ENCODE measurements at places on chromosomes 2 and 18. TPM values are rescaled to one million over a fixed set of nuclear protein-coding genes. Genes with fewer than 3 reads are reported as not detected.

The IL1R1 gene
- 147 TPM for total RNA-seq

The PLB1 gene
- 3.2 TPM for total RNA-seq

The CMPK2 gene
- 3.0 TPM for total RNA-seq

The TLX2 gene
- total RNA-seq: not detected

The IL36B gene
- not detected for total RNA-seq

The OR6B2 gene
- total RNA-seq: not detected

The NPHP1 gene
- 8.4 TPM for total RNA-seq

The POTEI gene
- total RNA-seq: not detected

The SERPINB8 gene
- total RNA-seq: 19.6 TPM

The DYNC1I2 gene
- total RNA-seq: 92.3 TPM

The ARHGEF33 gene
- 0.48 TPM for total RNA-seq

The TEX44 gene
- total RNA-seq: not detected

The TMEM185B gene
- total RNA-seq: 22.7 TPM

The CHRNG gene
- total RNA-seq: not detected

The RHOB gene
- 742 TPM for total RNA-seq

The LRRTM1 gene
- total RNA-seq: not detected

The FAM237A gene
- total RNA-seq: not detected

The SH3RF3 gene
- total RNA-seq: 14.1 TPM

The CRYGD gene
- not detected for total RNA-seq

The HIBCH gene
- total RNA-seq: 28.5 TPM

The CDK15 gene
- 1.4 TPM for total RNA-seq

The KLHL41 gene
- total RNA-seq: 0.60 TPM

The PSMA8 gene
- not detected for total RNA-seq

The HOXD11 gene
- 0.32 TPM for total RNA-seq

The ALPG gene
- not detected for total RNA-seq

The PDCD1 gene
- total RNA-seq: not detected

The SEPTIN10 gene
- 88.3 TPM for total RNA-seq

The DPP10 gene
- total RNA-seq: not detected

The KIF1A gene
- 0.37 TPM for total RNA-seq

The RBM44 gene
- 1.6 TPM for total RNA-seq

The ECEL1 gene
- 2.8 TPM for total RNA-seq

The COL4A3 gene
- 0.76 TPM for total RNA-seq

The GALNT3 gene
- 1.1 TPM for total RNA-seq

The GALNT14 gene
- total RNA-seq: 1.1 TPM

The NOTO gene
- not detected for total RNA-seq

The IL1A gene
- total RNA-seq: not detected

The CYTIP gene
- total RNA-seq: 6.8 TPM

The IL1F10 gene
- not detected for total RNA-seq

The PAPOLG gene
- total RNA-seq: 9.9 TPM

The POTEC gene
- total RNA-seq: not detected

The FTCDNL1 gene
- total RNA-seq: 1.1 TPM

The FKBP1B gene
- 5.9 TPM for total RNA-seq

The C2orf66 gene
- not detected for total RNA-seq

Measured in posterior vena cava (tissue), 2 donors.